ENCODE measurements at places on chromosomes 1 and 21.

DNA sequence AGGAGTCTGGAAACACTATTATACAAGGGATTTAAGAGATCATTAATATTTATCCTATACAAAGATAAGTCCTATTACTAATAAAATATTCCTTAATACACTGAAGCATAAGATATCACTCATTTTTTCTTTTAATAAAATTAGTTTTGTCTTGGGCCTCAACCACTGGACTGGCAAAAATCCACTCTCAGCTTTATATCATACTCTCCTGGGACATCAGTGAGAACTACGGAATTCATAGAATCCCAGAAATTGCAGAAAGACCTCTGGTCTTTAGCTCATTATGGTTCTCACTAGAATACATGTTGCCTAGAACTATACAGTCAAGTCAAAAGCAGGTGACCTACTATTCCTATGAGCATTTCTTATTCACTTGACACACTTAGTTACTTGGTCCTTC lies 285.0 kb downstream of the LRRC40 start:
- no peak for DNase-seq

DNA sequence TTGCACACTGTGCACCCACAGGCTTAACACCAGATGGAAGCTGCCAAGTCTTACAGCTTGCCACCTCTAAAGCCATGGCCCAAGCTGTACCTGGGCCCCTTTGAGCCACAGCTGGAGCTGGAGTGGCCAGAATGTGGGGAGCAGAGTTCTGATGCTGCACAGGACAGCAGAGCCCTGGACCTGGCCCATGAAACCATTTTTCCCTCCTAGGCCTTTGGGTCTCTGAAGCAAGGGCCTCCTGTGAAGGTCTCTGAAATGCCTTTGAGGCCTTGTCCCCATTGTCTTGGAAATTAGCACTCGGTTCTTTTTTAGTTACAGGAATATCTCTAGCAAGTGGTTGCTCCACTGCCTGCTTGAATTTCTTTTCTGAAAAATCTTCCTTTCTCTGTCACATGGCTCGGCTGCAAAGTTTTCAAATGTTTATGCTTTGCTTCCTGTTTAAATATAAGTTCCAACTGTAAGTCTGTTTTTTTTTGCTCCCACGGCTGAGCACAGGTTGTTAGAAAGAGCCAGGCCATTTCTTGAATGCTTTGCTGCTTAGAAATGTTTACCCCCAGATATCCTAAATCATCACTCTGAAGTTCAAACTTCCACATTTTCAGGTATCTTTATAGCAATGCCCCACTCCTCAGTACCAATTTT lies 156.8 kb upstream of the GORAB start:
- DNase-seq = no peak

- DNase-seq = no peak
These were observed 155.3 kb upstream of the JUN start for GRCh38 chr1:58939146-58939545.

- DNase-seq = no peak
These were observed 87.1 kb downstream of the DAB1 start for GRCh38 chr1:57336793-57337192.

GRCh38 chr1:113659035-113659434 lies 100.3 kb downstream of the PHTF1 start:
- no peak for DNase-seq

GRCh38 chr1:196056966-196057365 lies 551.3 kb downstream of the KCNT2 start:
- DNase-seq = no peak

GRCh38 chr1:153190373-153190772 lies 12.9 kb upstream of the LELP1 start:
- DNase-seq = no peak

GRCh38 chr1:223771814-223772770 lies 59.8 kb downstream of the CAPN2 start:
- no peak for DNase-seq

DNA sequence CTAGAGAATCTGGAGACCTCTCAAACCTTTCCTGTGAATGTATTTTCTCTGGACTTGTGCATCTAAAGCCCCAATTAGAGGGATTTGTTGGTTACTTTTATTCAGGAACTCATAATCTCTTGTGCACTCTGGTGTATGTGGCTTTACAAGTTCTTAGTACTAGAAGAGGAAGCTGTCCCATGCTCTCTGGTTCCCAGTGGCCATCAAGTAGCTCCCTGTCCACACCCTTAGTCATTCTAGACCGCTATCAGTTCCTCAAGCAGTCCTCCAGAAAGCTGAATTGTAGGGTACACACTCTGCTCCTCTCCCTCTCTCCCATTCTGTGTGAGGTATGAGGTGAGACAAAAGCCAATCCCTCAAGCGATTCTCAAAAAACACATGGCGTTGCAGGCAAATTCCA lies 470.3 kb downstream of the PTPRC start:
- no peak for DNase-seq

- DNase-seq = peak; percentile 5
These were observed 57.4 kb upstream of the MTF2 start for GRCh38 chr1:93021539-93022134.

GRCh38 chr1:209652873-209653401 lies 712 bp upstream of the LAMB3 start:
- peak; percentile 34 for DNase-seq

DNA sequence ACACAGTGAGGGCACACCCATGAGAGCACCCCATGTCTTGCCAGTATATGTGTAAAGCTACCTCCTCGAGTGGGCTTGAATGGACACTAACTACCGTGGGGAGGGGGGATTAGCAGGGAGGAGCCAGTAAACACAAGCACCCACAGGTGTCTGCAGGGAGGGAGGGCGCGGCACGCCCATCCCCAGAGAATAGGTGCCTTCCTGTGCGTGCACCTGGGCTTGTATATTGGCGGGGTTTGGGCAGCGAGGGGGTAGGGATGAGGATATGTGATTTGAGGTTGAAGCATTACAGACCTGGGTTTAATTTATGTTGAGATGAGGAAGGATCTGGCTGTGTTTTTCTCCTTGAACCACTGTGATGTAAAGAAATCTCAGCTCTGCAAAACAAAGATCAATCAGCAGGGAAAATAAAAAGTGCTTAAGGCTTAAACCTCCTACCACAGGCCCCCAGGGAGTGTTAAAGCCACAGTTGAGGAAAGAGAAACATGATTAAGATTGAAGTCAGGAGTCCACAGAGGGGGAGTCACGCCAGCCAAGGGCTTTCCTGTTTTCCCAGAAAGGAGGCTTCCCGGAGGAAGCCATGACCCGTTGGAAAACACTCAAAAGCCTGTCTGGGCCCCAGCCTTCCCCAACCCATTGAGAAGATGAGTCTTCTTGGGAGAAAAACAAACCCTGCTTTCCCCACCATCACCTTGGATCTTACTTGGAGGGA lies 80.0 kb downstream of the CAMK2N1 start:
- DNase-seq = no peak

DNA sequence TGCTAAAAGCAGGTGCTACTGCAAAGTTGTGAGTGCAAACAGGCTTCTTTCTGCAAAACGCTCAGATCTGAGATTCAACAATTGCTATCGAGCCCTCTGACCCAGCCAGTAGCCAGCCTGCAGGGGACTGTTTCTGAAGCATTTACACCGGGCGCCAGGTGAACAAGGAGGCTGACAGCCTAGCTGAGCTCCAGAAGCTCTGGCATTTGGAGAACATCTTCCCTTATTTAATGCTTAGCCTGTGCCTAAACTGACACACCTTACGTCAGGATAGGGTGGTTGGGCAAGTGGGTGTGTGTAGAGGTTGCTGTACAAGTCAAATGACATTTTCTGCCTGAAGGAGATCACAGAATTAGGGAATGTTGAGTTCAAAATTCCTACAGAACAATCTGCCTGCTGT lies 15.8 kb upstream of the PLA2G2C start:
- no peak for DNase-seq

- no peak for DNase-seq
These were observed 65.4 kb upstream of the SMYD2 start for GRCh38 chr1:214215583-214215982.

DNA sequence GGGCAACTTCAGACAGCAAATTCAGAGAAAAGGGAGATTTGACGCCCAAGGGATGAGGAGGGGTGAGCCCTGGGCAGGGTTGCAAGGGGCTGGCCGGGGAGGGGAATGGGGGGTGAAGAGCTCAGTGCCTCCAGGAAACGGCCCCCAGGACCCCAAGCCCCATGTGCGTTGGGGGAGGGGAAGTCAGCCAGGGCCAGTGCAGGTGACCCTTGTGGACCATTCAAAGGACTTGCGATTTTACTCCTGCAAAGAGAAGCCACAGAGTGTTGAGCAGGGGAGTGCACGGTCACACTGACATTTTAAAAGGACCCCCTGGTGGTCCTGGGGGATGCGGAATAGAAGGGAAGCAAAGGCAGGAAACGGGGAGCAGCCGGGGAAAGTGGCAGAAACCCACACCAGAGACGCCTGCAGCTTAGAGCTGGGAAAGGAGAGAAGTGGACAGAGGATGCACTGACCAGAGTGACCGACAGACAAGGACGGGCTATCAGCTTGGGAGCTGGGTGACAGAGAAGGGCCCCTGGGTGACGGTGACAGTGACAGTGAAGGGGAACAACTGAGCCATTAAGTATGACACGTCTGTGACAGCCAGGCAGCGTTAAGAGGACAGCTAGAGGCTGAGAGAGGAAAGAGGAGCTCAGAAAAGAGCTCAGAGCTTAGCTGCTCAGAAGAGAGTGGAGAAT lies 54.0 kb upstream of the TMEM51 start:
- no peak for DNase-seq

DNA sequence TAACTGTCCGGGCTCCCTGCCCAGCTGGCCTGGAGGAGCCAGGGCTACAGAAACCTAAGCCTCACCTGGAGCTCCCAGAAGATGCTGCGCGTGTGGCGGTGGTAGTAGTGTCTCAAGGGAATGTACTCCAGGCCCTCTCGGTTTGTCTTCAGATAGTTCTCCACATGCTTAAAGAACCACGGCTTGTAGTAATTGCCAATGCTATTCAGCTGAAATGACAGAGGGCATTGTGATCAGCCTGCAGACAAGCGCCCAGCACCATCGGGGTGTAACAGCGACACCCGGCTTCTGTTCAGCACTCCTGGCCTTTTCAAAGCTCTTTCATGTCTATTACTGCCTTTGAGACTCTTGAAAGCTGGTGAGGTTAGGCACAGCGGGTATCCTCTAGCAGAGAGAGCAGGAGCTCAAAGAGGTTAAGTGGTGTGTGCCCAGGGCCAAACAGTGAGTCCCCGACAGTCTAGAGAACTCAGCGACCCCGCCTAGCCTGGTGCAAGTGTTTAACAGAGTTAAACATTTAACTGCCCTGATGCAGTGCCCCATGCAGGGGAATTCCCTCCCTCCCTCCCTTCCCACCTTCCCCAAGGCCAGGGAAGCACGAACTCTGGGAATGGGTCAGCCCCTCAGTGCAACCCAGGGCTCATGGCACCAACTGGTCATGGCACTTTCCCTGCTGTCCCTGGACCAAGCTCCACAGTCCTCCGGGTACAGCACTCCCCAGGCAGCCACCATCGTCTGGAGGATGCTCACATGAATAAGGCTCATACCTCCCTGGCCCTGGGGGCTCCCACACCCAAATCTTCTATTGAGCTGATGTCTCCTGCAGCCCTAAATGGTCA lies 21.5 kb downstream of the DHCR24 start:
- no peak for DNase-seq

GRCh38 chr1:61425040-61425439 lies 299.9 kb downstream of the TM2D1 start:
- no peak for DNase-seq

DNA sequence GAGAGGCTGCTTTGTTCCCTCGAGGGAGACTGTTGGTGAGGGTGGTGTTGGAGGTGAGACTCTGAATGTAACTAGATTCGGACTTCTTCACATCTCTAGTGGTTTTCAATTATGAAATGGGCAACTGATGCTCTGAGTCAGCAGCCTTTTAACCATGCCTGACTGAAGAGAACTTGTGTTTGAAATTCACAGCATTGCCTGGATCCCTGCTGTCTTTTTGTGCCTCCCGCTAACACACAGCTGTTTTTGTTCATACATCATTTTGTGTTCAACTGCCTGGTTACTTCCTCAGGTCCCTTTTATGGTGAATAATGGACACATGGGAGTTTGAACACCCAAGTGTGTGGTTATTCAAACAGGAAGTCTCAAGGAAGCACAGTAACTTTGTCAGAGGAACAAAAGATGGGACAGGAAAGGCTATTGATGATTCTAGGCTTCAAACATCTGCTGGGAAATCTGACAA lies 16.8 kb downstream of the LAMC1 start:
- DNase-seq = no peak

GRCh38 chr1:44460107-44460882 lies 55.2 kb downstream of the RNF220 start:
- no peak for DNase-seq

DNA sequence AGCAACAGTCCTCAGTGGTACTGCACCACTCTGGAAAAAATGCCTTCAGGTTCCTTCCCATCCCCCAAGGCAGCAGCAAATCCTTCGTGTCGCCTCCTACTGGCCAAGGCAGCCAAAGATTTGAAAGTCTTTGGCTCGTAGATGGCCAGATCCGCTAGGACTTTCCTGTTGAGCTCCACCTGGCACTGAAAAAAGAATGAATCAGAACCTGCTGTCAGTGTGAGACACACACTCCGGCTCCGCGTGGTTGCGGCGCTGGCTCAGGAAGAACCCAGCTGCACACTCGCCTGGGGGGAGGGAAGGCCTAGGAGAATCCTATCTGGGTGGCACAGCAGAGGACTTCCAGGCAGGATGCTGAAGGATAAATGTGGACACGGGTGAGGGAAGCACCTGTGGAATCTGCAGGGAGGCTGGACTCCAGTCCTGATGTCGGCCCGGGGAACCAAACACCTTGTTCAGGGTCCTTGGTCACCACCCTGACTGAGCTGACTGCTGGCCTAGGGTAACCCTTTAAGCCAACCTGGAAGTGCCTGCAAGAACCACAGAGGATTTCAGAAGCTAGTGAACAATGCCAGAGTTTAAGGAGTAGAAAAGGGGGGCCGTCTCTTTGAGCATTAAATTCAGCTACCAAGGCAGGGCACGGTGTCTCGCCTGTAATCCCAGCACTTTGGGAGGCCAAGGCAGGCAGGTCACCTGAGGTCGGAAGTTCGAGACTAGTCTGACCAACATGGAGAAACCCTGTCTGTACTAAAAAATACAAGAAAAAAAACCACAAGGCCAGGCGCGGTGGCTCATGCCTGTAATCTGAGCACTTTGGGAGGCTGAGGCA lies 3.2 kb upstream of the CCNL2 start:
- no peak for DNase-seq

- DNase-seq = no peak
These were observed 173.6 kb upstream of the IGSF21 start for GRCh38 chr1:17933971-17934370.

GRCh38 chr1:15849775-15850324 lies 2.3 kb downstream of the SPEN start:
- DNase-seq = peak; percentile 88

DNA sequence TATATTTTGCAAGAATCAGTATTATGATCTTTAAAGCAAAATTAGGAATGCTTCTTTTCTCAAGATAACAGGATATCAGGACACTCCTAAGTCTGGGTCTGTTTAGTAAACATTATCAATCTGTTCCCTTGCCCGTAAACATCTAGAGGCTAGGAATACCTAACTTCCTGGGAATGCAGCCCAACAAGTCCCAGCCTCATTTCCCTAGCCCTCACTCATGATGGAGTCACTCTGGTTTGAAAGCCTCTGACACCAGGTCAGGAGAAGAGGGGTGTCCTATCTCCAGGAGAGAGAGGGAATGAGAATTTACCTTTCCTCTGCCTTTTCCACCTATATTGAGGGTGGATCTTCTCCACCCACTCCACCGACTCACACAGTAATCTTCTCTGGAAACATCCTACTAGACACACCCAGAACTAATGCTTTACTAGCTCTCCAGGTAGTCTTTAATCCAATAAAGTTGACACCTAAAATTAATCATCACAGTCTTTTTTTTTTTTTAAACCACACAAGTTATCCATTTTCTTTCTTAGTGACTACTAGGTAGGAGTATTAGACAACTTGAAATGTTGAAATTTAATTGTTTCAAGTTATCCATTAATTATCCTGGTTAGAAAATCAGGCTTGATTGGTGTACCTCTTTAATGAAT lies 659.3 kb downstream of the USP25 start:
- DNase-seq = no peak

Data from NCI-H526 treated with DMSO at 0.1 percent for 48 hours (cell line).